ENCODE measurements at places on chromosomes 6 and 20. TPM values are rescaled to one million over a fixed set of nuclear protein-coding genes. Genes with fewer than 3 reads are reported as not detected.

DNA sequence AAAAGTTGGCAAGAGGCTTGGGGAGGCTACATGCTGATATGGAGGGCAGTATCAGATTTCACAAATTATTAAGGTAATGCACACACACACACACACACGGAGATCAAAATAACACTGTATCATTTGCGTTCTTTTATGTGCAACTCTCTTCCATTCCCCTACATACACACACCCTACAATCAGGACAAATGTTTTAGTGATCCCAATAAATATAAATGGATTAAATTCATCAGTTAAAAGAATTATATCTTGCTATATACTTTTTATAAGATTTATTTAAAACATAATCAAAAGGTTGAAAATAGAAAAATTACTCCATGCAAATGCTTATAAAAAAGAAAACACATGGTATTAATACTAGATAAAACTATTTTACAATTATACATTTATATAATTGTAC, 25.9 kb downstream of the TMX4 start:
- no peak for DNase-seq

DNA sequence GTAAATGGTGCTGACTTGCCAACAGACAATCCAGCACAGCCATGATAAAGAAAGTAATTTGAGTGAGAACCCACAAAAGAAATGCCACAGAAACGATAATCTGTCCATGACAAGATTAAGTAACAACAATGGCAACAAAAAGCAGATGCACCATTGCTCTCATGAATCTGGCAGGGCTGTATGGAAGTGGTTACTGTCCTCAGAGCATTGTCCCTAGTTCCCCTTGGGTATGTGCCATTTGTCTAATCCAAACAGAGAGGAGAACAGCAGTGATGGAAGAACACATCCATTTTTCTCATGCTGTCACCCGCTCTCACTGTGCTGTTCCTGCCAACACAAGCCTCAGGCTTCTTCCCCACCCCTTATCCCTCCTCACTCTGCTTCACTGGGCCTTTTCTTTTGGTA, 65.8 kb downstream of the REV3L start:
- no peak for DNase-seq

The HDDC2 gene
- 19.4 TPM for total RNA-seq

The TNXB gene
- 8.3 TPM for total RNA-seq

The MLN gene
- total RNA-seq = not detected

- no peak for DNase-seq
Observed at GRCh38 chr6:103081876-103082630, 1688.5 kb downstream of the GRIK2 start.

The CGAS gene
- 11.0 TPM for total RNA-seq

- no peak for DNase-seq
Observed at GRCh38 chr20:14848806-14849205, 511.4 kb upstream of the FLRT3 start.

GRCh38 chr6:111949546-111949945, 76.3 kb upstream of the FYN start:
- no peak for DNase-seq

DNA sequence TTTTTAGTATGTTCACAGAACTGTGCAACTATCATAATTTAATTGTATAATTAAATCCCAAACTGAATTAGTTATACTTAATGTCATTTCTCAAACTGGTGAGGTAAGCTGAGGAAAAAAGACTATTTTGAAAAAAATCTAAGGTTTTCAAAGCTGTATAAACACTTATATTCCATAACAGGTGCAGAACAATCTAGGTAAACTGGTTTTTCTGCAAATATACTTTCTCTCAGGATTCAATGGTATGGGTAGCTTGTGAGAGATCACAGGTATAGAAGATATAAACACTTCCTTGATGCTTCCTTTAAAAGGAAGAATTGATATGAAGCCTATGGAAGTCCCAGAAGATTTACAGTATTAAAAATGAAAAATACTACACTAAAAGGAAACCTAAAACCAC, 33.7 kb downstream of the NOL7 start:
- DNase-seq = no peak
